Tibial nerve (tissue), 4 donors: ENCODE measurements at places on chromosomes 1 and 21.

DNA sequence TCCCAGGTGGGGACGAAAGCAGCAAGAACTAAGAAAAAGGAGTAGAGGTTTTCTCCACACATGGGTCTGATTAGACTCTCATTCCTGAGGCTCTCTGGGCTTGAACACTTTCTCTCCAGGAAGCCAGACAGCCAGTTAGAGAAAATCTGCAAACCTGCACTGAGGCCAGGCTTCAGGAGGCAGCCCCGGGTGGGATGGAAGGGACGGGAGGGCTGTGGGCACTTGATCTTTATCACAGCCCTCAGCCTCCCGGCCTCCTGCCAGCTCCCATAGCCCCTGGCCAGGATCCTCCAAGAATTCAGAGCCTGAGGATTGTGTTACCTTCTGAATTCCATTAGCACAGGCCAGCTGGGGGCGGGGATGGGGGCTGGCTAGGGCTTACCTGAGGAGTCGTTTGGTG, 40.1 kb downstream of the SERTAD4 start:
- no peak for DNase-seq
- no peak overlapping the region for H3K27ac ChIP-seq
- no peak overlapping the region for H3K4me3 ChIP-seq
- H3K36me3 ChIP-seq, result no peaks in the 10 kb centered on the region
- no peaks in the 10 kb centered on the region for H3K27me3 ChIP-seq

- H3K36me3 ChIP-seq, result peaks cover 80% of the 10 kb centered on the region
- DNase-seq, result no peak
- no peaks in the 10 kb centered on the region for H3K4me1 ChIP-seq
- H3K27me3 ChIP-seq, result no peaks in the 10 kb centered on the region
These were observed 38.3 kb upstream of the PRSS38 start for GRCh38 chr1:227777156-227777555.

DNA sequence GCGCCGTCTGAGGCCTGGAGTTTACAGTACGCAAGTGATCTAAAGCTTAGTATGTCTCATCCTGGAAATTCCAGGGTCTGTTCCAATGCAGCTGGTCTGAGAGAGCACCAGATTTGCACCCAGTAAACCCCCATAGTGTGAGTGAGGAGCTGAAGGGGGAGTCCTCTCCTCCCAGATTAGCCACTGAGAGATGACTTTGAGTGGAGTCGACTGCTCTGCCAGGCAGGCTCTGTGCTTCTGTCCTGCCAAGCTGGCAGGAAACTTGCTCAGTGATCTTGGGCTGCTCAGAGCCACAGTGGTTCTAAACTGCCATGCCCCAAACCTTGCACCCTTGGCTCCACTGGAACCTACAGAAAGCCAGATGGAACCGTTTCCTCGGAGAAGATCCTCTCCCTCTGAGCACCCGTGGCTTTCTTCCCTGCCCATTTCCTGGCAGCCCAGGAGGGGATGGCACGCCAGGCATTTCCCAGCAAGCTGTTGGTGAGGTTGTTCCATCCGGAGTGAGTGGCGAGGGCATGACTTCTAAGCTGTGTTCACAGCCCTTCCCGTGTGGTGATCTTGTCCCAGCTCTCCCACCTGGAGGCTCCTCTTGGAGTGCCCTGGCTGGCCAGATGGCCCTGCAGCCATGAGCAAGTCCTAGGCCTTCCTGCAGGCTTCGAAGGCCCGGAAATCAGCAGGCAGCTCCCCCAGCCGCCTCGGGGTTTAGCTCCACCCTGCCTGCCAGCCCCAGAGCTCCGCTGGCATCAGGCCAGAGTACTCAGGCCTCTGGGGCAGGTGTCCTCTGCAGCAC, 125.9 kb upstream of the VAMP3 start:
- H3K4me3 ChIP-seq, result no peak overlapping the region
- no peak for DNase-seq
- no peaks in the 10 kb centered on the region for H3K4me1 ChIP-seq

DNA sequence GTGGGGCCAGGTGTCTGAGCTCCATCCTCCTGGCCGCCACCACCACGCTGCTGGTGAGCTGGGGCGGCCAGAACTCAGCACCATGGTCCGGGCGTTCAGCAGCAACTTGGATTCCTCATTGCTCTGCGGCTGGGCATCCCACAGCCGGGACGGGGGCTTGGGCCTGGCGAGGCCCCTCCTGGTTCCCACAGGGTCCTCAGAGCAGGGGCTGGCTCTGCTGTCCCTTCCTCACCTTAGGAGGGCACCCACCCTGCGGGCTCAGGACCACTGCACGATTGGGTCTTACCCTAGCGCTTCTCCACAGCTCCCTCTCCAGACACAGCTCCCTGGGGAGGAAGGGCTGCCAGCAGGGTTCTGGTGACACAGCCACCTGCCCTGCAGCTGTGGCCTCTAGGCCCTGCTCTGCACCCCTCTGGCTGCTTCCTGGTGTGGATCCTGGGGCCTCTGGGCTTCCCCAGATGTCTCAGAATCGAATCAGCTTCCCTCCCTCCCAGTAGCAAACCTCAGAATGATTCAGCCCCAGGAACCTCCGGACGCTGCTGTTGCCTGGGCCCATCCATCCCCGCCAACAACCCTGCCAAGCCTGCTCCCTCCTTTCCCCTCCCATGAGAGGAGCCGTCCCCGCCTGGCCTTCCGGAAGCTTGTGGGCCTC, 25.0 kb downstream of the CRYAA start:
- peaks cover 21% of the 10 kb centered on the region for H3K4me1 ChIP-seq
- DNase-seq, result peak; percentile 17
- no peaks in the 10 kb centered on the region for H3K36me3 ChIP-seq

DNA sequence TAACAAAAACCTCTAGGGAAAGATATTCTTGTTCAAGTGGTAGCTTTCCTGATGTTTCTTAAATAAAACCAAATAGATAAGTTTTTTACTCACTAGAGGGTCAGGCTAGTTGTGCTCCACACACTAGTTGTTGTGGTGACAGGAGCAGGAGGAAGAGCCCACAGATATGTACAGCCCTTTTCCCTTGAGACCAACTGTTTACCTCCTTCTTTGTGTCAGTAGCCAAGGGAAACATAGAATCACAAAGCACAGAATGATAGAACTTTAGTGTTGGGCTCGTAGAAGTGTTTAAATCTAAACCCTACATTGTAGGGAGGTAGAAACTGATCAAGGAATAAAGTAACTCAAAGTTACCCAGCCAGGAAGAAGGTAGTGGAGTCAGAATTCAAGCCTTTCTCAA, 309.0 kb downstream of the CTH start:
- no peaks in the 10 kb centered on the region for H3K36me3 ChIP-seq
- no peak for DNase-seq
- no peak overlapping the region for H3K27ac ChIP-seq
- no peaks in the 10 kb centered on the region for H3K27me3 ChIP-seq
- H3K4me1 ChIP-seq, result no peaks in the 10 kb centered on the region

GRCh38 chr1:10753299-10753698, 43.1 kb downstream of the CASZ1 start:
- no peak overlapping the region for H3K27ac ChIP-seq
- H3K4me1 ChIP-seq, result no peaks in the 10 kb centered on the region
- H3K36me3 ChIP-seq, result no peaks in the 10 kb centered on the region

DNA sequence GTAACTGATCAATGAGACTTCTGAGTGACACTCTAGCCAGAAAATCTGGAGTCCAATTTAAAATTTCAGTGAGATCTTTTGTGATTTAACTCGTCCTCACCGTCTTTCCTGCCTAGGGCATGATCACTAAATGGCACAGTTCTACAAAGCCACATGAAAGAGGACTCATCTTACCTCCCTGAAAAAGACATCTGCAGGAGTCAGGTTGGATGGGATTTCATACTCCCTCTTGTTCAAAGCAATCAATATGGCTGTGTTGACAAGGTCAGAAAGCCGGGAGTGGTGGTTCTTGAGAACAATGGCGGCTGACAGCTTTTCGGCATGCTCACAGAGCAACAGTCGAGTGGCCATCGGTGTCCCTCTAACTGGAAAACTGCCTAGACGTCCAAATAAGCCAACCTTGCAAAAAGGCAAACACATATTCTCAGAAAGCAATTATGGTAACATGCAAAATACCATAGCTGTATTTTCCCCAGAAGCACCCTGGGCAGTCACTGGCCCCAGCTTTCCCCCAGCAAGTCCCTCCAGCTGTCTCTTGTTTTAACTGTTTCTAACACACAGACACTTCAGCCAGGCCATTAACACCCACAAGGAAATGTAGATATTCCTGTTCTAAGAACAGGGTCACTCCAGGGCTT, 36.6 kb upstream of the ACTA1 start:
- H3K4me1 ChIP-seq, result no peaks in the 10 kb centered on the region
- DNase-seq, result no peak
- H3K36me3 ChIP-seq, result no peaks in the 10 kb centered on the region
- H3K27me3 ChIP-seq, result no peaks in the 10 kb centered on the region

DNA sequence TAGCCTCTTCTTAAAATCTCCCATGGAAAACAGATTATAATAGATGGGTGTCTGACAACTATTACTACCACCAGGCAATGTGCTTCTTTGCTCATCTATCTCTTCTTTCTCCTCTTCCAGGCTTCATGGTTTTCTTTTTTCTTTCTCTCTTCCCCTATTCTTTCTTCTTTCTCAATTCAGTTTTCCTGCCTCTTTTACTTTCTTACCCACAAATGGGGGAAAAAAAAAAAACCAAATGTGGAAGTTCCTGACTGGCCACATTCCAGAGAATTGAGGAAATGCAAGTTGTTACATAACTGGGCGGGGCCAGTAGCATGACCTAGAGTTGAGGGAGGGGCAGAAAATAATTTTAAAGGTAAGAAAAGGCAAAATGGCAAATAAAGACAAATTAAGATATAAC, 10.9 kb upstream of the SMG7 start:
- H3K27me3 ChIP-seq, result no peaks in the 10 kb centered on the region
- no peak overlapping the region for H3K27ac ChIP-seq
- no peak overlapping the region for H3K4me3 ChIP-seq
- DNase-seq, result peak; percentile 26

DNA sequence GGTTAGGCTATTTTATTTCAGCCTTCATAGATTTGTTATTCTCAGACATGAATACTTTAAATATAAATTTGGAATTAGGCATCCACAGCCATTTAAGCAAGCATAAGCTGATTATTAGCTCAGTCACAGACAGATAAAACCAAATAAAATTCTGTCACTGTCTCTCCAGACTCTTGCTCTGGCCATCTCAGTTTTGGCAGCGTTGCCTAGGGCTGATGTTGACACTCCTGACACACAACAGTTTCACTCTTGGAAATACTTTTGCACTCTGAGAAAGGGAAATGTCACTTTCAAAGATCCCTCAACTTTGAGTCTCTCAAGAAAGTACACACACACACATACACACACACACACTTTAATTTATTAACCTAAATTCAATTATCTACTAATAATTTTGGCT, 372.7 kb downstream of the BRINP3 start:
- no peak for DNase-seq
- H3K36me3 ChIP-seq, result no peaks in the 10 kb centered on the region
- H3K4me1 ChIP-seq, result no peaks in the 10 kb centered on the region
- H3K4me3 ChIP-seq, result no peak overlapping the region

DNA sequence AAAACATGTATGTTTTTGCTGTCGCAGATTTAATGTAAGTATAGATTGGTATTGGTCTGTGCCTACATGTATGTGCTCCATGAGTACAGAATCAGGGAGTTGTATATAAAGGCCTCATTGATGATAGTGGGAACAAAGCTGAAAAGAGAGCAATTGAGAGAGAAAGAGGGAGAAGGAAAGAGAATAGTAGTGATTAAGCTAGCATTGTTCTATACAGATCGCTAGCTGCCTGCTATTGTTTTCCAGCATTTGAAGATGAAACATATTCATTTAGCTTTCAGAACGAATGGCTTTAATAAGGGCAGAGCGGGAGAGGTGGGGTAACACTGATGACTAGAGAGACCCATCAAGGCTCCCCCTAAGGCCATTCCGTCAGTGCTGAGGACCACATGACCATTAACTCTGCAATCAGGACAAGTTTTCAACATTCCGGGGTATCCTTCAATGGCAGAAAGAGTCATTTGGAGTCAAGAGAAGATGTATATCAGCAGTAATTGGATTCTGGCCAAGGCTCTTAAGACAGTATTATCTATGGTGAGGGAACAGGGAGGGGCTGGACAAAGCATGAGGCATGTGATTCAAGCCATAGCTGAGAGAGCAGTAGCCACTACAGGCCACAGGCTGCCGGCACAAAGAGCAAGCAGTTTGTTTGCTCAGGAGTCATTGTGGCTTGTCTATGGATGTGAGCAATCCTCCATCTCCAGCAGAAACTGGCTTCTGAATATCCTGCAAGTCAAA, 176.5 kb downstream of the PBX1 start:
- peaks cover 8% of the 10 kb centered on the region for H3K4me1 ChIP-seq
- no peak for DNase-seq
